ENCODE measurements at places on chromosomes 7 and 10.

- no peak for DNase-seq
Observed at GRCh38 chr10:11927746-11928145, 104.6 kb downstream of the PROSER2 start.

DNA sequence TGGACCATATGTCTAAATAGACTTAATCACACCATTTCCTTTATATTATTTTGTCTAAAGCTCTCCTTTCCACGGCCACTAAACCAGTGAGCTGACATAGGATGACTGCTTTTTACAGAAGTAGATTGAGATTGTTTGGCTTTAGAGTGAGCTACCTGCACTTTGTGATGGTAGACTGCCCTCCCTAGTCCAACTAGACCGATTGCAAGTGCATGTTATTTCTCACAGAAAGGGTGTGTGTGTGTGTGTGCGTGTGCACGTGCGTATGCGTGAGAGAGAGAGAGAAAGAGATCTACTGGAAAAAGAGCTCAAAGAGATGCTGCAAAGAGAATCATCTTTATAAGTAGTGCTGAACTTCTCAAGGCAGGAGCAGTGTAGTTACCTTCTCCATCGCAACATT is 60.7 kb downstream of the VCL start:
- DNase-seq = no peak

- no peak for DNase-seq
Observed at GRCh38 chr7:130908345-130909160, 174.5 kb upstream of the KLF14 start.

DNA sequence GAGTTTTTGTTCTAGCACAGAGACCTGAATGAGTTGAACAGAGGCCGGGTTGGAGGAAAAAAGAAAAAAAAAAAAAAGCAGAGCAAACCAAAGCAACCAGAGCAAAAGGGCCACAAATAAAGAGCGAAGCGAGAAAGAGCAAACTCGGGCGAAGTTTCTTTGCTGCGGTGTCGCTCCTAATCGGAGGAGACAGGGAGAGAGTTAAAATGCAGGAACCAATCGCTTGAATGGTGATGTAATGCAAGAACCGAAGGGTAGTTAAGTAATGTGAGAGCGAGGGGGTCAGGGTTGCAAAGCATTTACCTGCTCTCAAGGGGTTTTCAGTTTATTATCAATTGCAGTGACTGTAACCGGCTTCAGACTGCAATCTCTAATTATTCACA is 271.7 kb downstream of the TRIL start:
- no peak for DNase-seq

GRCh38 chr10:60534761-60535389 is 145.2 kb upstream of the ANK3 start:
- DNase-seq = no peak

- DNase-seq = no peak
Observed at GRCh38 chr10:123373591-123373990, 219.4 kb downstream of the BUB3 start.

- DNase-seq = no peak
Observed at GRCh38 chr7:39757604-39758003, 134.2 kb downstream of the RALA start.

DNA sequence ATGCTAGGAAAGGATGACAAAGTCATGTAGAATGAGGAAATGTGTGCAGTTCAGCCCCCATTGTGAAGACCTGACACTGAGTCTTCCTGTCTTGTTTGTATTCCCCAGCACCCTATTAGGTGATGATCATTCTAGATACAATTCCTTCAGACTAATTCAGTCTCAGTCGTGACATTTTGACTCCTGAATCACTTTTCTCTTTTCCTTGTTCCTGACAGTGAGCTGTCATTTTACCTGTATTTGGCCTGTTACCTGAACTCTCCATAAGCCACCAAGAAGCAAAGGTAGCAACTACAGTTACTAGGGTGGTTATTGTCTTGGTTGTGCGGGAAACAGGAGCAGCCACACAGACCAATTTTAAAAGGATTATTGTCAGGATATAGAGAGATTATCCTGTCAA is 111.4 kb upstream of the TAC1 start:
- no peak for DNase-seq

DNA sequence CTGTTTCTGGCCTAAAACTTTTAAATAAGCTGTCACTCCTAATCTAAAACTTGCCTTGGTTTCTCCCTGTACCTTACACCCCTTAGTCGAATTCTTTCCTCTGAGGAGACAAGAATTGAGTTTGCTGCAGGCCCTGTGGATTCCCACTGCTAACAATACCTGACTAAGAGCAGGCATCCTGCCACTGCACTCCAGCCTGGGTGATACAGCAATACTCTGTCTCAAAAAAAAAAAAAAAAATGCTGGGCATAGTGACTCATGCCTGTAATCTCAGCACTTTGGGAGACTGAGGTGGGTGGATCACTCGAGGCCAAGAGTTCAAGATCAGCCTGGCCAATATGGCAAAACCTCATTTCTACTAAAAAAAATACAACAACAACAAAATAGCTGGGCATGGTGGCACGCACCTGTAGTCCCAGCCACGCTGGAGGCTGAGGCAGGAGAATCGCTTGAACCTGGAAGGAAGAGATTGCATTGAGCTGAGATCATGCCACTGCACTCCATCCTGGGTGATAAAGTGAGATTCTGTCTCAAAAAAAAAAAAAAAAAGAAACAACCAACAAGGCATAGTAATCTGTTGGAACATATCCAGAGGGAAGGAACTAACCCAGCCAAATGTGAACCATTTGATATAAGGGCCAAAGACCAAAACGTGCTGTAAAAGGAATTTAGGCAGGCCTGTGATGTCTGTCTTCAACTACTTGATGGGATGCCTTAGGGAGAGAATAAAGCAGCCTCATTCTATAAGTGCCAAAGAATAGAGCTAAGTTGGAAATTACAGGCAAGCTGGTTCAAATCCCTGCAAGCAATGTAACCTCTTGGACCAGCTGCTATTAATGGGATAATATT is 732.7 kb upstream of the AUTS2 start:
- DNase-seq = no peak

GRCh38 chr10:112232670-112233069 is 49.1 kb upstream of the GPAM start:
- no peak for DNase-seq

GRCh38 chr10:122282909-122283308 is 11.8 kb downstream of the BTBD16 start:
- DNase-seq = no peak

DNA sequence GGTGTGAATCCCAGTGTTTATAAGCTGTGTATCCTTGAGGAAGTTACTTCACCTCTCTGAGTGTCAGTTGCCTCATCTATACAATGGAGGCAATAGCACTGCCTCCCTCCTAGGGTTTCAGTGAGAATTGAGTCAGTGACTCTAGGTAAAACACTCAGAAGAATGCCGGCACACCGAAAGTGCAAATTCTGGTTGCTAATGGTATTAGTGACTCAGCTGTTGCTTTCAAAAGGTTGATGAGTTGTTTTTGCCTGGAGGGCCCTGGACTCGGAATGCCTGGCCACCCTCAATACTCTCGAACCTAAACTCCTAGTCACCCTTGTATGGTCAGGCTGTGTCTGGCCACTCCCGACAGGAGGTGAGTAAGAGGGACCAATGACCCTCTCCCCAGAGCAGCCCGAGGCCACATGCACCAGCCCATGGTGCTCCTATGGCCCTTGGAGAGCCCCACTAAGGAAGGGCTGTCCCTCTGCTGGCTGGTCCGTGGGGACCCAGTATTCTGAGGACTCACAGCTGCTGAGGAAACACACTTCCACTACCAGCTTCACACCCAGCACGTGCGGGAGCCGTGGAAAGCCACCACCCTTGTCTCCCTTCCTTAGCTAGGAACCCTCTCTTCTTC is 60.2 kb downstream of the CALML3 start:
- no peak for DNase-seq

GRCh38 chr10:93495654-93496321 is 624 bp upstream of the CEP55 start:
- DNase-seq = peak; percentile 6

GRCh38 chr10:3672220-3672619 is 112.8 kb downstream of the KLF6 start:
- DNase-seq = no peak

DNA sequence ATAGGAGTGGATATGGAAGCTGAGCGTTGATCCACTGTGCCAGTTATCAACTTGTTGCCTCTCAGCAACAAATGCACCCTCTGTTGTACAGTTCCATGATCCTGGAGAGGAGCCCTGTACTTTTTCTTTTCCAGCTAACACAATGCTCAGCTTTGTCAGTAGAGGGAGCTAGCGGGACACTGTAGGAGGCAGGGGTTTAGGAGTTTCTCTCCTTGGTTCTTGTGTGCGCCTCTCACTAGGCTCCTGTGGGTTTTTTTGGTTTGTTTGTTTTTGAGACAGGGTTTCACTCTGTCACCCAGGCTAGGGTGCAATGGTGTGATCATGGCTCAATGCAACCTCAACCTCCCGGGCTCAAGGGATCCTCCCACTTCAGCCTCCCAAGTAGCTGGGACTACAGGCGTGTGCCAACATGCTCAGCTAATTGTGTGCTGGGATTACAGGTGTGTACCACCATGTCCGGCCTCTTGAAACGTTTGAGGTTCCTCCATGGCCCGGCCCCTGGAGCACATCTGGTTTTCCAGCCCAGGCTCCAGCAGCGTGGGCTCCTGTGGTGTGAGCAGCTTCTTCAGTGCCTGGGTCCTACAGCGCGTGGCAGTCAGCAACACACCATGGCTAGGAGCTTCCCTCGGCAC is 12.0 kb upstream of the MARVELD1 start:
- peak; percentile 54 for DNase-seq

GRCh38 chr10:75971402-75972211 is 540.2 kb downstream of the LRMDA start:
- DNase-seq = no peak

- DNase-seq = no peak
Observed at GRCh38 chr10:59366290-59366689, 3.9 kb upstream of the FAM13C start.

DNA sequence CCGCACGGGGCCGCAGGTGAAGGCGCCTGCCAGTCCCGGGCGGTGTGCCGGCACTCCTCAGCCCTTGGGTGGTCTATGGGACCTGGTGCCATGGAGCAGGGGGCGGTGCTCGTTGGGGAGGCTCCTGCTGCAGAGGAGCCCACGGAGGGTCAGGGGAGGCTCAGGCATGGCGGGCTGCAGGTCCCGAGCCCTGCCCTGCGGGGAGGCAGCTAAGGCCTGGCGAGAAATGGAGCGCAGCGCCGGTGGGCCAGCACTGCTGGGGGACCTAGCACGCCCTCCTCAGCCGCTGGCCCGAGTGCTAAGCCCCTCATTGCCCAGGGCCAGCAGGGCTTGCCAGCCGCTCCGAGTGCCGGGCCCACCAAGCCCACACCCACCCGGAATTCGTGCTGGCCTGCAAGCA is 18.9 kb downstream of the AKR1E2 start:
- DNase-seq = no peak

GRCh38 chr7:102167254-102167653 is 119.4 kb upstream of the SH2B2 start:
- DNase-seq = no peak

GRCh38 chr10:12406764-12407400 is 57.5 kb downstream of the CAMK1D start:
- DNase-seq = no peak

DNA sequence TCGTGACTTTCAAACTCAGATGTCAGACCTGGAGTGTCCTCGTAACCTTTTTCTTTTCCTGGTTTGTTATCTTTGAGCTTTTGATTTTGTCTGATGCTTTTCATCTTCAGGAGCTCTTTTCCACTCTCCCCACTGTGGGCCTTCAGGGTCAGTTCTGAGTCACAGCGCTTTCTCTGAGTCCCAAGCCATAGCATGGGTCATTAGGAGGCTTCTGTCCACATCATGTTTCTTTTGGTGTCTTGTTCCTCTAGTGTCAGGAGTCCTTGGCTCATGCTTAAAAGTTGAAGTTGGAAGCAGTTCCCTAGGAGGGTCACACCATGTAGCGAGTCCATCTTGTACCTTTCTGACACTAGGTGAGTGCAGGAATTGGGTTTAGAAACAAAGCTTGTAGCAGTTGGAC is 40.3 kb downstream of the DAGLB start:
- DNase-seq = no peak

DNA sequence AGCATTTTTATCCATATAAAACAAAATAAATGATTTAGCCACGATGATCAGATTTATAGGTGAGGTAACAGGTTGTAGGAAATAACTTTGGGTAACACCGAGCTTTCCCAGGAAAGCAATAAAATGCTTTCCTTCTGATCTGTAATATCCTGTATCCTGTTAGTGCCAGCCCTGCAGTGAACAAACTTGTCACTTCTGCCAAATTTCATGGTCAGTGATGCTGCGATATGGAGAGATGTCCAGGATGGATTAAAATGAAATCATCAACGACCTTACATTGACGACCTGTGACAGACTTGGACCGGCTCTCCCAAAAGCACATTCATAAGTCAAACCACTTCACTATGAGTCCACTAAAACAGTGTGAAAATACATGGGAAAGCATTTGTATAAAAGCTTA is 608.0 kb upstream of the NRP1 start:
- no peak for DNase-seq

GRCh38 chr7:153518201-153518984 is 533.8 kb upstream of the DPP6 start:
- DNase-seq = no peak

DNA sequence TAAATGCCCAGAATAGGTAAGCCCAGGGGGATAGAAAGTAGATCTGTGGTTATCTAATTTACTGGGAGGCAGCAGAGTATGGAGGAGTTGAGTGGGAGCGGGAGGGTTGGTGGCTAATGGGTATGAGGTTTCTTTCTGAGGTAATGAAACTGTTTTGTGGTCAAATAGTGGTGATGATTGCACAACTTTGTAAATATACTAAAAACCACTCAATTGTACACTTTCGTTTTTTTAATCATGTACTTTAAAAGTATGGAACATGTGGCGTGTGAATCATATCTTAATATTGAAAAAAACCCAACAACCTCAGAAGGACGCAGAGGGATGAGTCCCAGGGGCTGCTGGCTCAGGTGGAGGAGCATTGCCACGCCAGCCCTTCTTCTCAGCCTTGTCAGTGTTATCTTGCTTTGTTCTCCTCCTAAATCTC is 118.1 kb downstream of the WDR11 start:
- DNase-seq = no peak

GRCh38 chr7:90180011-90180585 is 25.8 kb downstream of the STEAP1 start:
- DNase-seq = no peak

- DNase-seq = no peak
Observed at GRCh38 chr7:76278540-76278939, 23.9 kb upstream of the HSPB1 start.

DNA sequence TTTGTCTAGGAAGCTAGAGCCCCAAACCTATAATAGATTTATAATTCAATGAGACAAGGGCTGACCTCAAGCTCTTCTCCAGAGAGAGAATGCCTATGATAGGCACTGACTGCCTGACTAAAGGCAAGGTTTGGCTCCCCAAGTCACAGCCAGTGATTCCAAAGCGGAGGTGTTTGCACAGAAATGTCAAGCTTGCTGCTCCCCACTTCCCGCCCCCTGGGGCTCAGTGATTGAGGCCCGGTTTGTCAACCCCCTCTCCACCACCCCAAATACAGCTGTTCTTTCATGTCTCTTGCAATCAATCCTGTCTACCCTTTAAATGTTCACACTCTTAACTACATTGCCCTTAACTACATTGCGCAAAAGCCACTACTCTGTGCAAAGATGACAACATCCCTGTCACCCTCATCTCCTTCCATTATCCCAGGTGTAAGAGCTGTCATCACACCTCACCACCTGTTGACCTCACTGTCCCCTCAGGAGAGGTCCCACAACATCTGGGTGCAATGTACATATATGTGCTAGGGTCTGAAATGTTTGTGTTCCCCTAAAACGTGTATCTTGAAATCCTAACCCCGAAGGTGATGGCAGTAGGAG is 58.0 kb downstream of the NUDCD3 start:
- DNase-seq = no peak

Measured in activated CD4-positive, alpha-beta T cell treated with anti-CD3 and anti-CD28 coated beads, Interleukin-2, amount 50 U/mL, for 24 hours (primary cell).